ENCODE measurements at places on chromosomes 3 and 15.
A peak's percentile ranks its signal among the peaks of the same experiment; 100 is the strongest.

GRCh38 chr3:112579697-112580096, 17.9 kb downstream of the SLC35A5 start:
- no peak for DNase-seq

DNA sequence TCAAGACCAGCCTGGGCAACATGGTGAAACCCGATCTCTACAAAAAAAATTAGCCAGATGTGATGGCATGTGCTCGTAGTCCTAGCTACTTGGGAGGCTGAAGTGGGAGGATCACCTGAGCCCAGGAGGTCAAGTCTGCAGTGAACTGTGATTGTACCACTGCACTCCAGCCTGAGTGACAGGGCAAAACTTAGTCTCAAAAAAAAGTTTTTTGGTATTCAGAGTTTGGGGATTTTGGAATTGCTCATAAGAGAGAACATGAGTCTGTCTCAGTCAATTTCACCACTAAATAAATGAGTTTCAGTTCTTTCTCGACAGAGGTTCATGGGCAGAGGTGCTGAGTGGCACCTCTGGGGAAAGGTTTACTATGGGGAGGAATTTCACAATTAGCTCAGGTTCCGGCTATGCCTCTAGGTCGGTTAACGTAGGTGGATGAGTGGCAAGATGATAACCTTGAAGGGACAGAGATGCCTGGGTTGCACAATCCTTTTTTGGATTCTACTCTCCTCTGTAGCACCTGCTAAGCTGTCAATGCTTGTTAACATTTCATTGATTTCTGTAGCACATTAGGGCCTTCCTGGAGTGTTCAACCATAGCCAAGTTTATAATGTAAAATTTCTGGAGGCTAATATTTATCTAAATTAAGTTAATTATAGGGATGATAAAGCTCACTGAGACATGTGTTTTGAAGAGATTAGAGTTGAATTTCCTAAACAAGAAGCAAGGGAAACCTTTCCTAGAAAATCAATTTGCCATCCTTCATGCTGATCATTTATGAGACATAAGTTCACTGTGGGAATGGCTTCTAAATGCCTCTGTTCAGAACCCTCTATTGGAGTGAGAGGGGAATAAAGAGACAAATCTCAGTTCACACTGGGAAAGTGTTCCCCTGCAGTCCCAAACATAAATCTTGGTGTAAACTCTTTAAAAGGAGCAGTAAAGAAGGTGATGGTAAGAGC, 37.4 kb upstream of the DCP1A start:
- DNase-seq: no peak

- DNase-seq: no peak
Observed at GRCh38 chr3:185508335-185508991, 9.6 kb upstream of the TMEM41A start.

DNA sequence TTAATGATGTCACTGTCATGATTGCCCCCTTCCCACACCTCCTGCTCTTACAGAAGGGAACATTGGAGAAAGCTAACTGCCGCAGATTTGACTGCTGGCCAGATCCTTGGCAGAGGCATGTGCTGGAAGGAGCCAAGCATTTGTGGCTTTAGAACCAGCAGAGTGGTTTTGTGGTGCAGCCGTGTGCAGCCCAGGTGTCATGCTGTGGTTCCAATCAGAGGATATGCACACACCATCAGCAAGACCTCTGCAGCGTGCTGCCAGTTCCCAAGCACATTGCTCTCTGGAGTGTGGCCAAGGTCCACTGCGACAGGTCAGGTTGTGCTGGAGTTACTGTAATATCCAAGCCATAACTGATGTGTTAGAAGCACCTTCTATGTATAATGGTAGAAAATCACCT, 61.6 kb downstream of the OTOL1 start:
- no peak for DNase-seq

DNA sequence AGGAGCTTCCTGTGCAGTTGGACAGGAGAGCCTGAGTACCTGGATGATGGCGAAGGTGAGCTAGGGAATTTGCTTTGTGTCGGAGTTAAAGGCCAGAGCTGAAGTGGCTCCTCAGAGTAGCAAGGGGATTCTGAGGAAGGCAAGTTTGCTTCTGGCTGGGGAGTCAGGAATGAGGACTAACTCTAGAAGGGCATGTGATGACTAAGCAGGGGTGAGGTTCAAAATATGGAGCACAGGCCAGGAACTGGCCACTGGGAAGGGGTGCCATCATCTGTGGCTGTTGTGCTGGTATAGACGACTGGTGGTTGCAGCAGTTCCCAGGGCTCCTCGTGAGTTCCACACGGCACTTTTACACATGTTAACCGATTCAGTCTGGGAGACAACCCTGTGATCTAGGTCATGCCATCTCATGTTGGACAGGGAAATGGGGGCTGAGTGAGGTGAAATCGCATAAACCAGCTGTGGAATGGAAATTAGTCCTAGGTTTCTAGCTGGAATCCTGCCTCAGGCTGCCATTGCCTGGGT, 100.8 kb downstream of the EEFSEC start:
- DNase-seq: no peak

DNA sequence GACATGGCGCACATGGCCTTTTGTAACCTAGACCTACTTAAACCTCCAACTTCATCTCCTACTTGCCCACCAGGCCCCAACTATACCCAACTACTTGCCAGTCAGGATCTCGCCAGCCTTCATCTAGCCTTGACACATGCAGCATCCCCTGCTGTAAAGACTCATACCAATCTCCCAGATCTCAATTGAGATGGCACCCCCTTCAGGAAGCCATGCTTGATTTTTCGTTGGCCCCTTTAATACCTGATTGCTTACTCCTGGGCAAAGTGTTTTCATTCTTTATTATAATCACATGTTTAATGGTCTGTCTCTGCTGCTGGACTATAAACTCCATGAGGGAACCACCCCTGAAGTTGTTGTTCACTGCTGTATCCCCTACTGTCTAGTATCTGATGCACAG, 150.8 kb downstream of the SOX2 start:
- no peak for DNase-seq

- DNase-seq: peak; percentile 21
Observed at GRCh38 chr15:70098461-70099166, 897 bp upstream of the TLE3 start.

GRCh38 chr3:170356596-170357175, 829 bp upstream of the SKIL start:
- peak; percentile 34 for DNase-seq

- no peak for DNase-seq
Observed at GRCh38 chr15:26967719-26968269, 3.2 kb upstream of the GABRG3 start.

DNA sequence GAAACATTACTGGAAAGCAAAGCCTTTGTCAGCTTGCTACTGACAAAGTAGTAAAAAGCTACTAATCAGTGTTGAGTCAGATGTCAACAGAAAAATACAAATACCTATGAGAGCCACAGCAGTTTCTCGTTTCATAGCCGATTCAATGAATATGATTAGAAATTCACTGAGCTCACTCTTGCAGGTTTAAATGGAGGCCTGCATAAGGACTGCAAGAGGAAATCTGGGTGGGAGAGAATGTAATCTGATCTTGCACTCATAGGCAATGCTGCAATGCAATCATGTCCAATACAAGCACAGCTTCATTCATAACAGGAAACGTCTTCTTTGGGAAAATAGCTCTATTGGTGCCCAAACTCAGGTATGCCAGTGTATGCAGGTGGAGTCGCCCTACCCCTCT, 608.8 kb downstream of the ROBO2 start:
- no peak for DNase-seq

DNA sequence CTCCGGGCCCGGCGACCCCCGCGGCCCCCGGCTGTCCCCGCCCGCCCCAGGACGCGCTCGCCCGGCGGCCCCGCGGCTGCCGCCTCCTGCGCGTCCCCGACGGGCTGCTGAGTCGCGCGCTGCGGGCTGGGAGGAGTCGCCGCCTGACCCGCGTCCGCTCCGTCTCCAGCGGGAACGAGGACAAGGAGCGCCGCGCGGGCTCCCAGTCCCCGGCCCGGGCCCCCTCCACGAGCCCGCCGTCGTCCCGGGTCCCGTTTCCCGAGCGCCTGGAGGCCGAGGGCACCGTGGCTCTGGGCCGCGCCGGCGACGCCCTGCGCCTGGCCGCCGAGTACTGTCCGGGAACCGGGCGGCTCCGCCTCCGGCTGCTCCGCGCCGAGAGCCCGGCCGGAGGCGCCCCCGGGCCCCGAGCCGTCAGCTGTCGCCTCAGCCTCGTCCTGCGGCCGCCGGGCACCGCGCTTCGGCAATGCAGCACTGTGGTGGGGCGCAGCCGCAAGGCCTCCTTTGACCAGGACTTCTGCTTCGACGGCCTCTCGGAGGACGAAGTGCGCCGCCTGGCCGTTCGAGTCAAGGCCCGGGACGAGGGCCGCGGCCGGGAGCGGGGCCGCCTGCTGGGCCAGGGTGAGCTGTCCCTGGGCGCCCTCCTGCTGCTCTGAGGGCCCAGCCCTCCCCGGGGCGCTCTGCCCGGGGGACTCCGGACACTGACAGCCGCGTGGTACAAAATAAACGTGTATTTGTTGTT, 1.5 kb downstream of the C2CD4A start:
- no peak for DNase-seq

- DNase-seq: no peak
Observed at GRCh38 chr3:13851091-13851849, 28.6 kb downstream of the WNT7A start.

- DNase-seq: no peak
Observed at GRCh38 chr15:74129586-74130154, 716 bp upstream of the ISLR2 start.

GRCh38 chr3:144466114-144466513, 494.5 kb downstream of the DIPK2A start:
- DNase-seq: no peak

GRCh38 chr3:181326637-181327223, 337.2 kb upstream of the DNAJC19 start:
- no peak for DNase-seq

GRCh38 chr3:124203292-124203691, 211.4 kb upstream of the ROPN1 start:
- DNase-seq: no peak

GRCh38 chr3:36695769-36696137, 68.6 kb downstream of the DCLK3 start:
- DNase-seq: no peak

GRCh38 chr3:150965436-150965835, 7.1 kb downstream of the CLRN1 start:
- DNase-seq: no peak

GRCh38 chr15:52714968-52715367, 35.8 kb upstream of the ATOSA start:
- no peak for DNase-seq

DNA sequence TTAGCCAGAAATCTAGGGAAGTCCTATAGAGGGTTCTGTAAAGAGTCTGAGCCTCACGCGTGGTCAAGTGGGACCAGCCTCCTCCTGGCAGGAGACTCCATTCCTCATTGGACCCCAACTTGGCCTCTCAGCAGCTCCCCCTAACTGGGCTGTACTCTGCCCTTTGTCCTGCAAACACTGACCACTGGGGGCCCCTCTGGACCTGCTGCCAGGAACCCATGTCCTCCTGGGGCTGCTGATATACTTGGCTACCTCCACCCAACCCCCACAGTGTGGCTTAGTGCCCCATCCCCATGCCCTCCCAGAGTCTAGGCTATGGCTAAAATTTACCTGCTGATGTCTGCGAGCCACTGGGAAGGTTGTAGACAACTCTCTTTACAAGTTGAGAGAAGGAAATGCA, 62.7 kb downstream of the UBP1 start:
- no peak for DNase-seq

DNA sequence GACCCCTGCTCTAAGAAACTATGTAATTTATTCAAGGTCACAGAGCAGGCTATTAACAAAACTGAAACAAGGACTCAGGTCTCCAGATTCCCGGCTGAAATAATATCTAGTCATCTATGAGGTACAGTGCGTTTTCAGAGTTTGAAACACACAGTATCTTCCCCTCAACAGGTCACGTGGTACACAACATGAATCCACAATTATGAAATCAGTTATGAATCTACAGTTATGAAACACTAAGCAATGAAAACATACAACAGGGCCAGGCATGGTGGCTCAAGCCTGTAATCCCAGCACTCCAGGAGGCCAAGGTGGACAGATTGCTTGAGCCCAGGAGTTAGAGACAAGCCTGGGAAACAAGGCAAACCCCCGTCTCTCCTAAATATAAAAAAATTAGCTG, 72.7 kb downstream of the FSIP1 start:
- no peak for DNase-seq

- DNase-seq: peak; percentile 76
Observed at GRCh38 chr3:196604548-196604947, 34.9 kb upstream of the NRROS start.

- no peak for DNase-seq
Observed at GRCh38 chr15:80779658-80780415, 667 bp downstream of the CEMIP start.
